ENCODE measurements at places on chromosomes 6 and 20.

DNA sequence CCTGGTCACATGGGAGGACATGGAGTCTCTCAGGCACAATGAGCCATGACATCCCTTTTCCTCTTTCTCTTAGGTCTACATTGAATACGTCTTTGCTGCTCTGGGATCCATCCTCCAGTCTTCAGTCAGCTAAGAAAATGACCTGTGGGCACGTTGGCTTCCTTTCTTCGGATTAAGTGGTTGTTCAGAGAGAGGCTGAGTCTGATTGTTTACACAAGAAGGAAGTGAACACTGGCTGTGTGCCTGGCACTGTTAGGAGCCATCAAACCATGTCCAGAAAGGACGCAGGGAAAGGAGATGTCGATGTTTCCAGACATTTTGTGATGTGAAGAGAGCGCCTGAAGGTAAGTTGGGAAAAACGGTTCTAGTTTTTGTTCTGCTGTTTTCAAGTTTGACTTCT, 309.9 kb upstream of the CDYL start:
- DNase-seq: no peak

DNA sequence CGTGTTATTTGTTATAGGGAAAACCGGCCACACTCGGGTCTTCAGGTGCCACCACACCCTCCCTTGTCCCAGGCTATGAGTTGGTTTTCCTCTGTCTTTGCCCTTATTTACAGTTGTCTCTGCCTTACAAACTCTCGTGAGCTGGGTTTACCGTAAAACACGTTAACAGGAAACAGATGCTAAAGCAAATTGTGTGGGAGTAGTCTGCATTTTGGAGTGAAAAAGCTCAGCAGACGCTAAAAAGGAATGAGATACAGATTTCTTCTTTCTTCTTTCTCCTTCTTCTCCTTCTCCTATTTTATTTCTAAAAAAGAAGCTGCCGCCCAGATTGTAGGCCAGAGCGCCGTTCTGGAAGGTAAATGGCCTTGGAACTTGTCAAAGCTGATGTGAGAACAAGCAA, 51.9 kb downstream of the APCDD1L start:
- DNase-seq: no peak

GRCh38 chr6:71510057-71510713, 221.6 kb downstream of the OGFRL1 start:
- DNase-seq: peak; percentile 59

- DNase-seq: no peak
Measured at GRCh38 chr6:56850626-56851025, 104.3 kb upstream of the BEND6 start.

- DNase-seq: no peak
Measured at GRCh38 chr20:50387996-50388332, 122.2 kb upstream of the PTPN1 start.

DNA sequence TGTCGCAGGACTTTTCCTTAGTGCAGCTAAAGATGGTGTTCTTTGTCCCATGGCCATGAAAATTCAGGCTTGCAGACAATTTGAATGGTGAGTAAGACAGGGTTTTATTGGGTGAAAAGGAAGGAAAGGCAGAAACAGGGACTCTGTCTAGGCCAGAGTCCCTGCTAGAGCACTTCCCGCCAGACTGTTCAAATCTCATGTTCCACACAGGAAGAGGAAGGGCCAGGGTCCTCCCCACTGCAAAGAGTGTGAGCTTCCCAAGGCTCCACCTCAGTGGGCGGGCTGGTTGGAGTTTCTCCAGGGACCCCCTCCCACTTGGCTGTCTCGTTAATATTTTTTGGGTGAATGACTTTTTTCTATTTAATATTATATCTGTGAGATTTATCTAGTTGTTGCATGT, 29.0 kb downstream of the COL19A1 start:
- DNase-seq: no peak

DNA sequence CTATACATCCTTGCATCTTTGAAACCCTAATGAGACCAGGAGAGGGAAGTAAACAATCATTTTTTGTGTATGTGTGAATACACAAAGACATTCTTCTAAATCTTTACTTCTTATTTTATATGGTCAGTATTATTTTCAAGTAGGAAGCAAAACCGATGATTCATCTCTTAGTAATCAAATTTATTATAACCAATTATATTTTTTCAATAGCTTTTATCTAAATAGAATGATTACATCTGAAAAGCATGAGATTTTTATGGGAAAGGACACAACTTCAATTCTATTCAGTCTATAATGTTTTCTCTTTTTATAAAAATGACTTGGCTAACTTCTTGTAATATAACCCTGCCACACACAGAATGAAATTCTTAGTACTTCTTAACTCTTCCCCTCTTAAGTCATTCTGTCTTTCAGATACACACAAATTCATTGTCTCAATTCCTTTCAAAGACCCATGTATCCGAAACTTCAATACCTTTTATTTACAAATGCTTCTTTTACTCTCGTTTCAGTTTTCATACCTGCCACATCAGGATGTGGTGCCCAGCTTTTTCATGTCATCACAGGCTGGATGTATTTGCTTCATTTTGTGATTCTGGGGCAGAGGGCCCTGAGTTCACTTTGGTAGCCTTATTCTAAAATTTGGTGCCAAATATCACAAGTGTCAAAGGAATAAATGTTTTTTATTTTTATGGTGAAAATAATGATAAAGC, 227.0 kb downstream of the PHF3 start:
- DNase-seq: no peak

DNA sequence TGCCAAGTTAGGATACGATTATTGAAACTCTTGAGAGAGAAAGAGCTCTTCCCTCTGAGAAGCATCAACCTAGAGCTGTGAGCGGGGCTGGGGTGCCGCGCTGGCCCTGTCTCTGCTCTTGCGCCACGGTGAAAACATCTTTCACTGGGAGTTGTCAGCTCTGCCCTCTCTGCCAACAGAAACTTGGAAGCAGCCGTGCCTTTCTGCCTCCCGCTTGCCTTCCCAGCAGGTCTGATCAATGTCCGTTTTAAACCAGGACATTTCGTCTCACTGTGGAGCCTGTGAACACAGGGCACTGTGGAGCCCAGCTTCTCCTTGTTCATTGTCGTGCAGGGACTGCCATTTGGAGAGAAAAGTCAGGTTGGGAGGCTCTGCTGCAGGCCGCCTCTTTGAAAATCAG, 249.2 kb upstream of the PMEPA1 start:
- DNase-seq: no peak

- DNase-seq: peak; percentile 95
Measured at GRCh38 chr6:80454197-80454596, 347.7 kb downstream of the BCKDHB start.

DNA sequence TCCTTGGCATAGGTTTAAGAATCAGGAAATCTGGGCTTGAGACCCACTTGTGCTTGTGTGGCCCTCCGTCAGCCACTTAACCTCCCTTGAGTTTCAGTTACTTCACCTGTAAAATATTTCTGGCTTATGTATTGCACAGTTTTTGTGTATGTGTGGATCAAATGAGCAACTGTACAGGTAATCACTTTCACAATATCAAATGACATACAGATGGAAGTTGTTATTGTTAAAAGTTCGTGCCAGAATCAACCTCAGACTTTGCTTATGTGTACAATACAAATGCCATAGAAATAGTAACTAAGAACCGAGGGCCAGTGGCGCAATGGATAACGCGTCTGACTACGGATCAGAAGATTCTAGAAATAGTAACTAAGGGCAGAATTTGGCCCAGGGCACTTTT, 65.6 kb upstream of the KIF13A start:
- DNase-seq: no peak

DNA sequence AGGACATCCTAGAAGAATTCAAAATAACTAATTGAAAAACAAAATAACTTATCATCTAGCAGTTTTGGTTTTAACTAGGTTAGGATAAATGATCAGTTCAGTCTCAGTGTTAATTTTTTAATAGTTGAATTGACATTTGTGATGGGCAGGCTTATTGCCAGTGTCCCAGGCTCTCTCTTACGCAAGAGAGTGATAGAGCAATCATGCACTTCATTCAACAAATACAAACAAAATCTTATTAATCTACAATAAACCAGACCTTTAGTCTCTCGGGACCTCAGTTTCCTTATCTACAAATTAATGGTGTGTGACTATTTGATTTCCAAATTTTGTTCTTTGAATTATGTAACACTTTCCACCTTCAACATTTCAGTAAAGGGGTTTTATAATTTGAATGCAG, 385.9 kb upstream of the JAG1 start:
- no peak for DNase-seq

GRCh38 chr6:26365633-26365995, 616 bp downstream of the BTN3A2 start:
- no peak for DNase-seq

DNA sequence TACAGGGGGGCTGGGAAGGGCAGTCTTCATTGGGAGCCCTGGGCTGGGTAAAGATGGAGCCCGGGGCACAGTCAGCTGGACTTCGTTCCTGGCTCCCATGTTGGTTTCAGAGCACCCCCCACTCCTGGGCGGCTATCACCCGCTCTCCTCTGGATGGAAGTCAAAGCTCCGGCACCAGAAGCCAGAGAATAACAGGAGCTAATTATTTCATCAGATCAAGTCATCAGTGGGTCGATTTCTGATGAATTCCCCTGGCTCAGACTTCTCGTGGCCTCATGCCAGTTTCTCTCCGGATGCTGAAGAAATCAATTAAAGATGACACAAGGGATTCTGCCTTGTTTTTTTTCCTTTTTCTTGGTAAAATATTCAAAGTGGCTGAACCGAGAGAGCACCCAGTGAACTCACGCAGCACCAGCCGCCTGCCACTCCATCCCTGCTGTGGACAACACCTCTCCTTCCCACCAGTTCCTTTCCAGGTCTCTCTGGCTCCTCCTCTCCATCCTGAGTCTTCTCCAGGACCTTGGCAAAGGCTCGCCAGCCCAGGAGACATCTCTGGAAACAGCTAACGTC, 22.5 kb downstream of the SULF2 start:
- peak; percentile 64 for DNase-seq

DNA sequence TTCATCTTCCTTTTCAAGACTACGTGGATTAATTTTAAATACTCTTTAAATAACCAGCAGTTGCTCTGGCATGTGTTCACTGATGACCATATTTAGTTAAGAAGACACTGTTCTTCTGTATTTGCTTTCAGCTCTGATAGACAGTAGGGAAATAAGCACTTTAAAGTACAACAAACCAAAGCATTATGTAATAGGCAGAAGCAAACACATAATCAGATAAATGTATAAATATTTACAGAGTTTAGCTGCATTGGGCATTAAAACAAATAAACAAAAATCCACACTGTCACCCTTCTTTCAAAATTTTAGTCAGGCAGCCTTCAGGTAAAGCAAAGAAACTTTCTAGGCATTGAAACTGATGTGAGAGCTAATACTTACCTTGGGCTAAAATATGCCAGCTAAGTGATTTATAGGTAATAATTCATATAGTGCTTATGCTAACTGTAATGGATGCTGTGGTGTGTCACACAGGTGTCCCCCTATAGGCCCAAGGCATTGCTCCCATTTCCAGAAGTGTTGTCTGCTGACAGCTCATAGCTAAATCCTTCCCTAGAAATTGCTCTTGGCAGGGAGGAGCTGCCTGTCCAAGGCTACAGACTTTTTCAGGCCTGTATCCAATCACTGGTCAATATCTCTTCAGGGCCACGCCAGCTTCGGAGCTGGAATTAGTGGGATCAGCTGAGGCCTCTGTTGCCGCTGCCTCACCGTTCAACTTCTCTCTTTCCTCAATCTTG, 111.5 kb upstream of the CITED2 start:
- no peak for DNase-seq

DNA sequence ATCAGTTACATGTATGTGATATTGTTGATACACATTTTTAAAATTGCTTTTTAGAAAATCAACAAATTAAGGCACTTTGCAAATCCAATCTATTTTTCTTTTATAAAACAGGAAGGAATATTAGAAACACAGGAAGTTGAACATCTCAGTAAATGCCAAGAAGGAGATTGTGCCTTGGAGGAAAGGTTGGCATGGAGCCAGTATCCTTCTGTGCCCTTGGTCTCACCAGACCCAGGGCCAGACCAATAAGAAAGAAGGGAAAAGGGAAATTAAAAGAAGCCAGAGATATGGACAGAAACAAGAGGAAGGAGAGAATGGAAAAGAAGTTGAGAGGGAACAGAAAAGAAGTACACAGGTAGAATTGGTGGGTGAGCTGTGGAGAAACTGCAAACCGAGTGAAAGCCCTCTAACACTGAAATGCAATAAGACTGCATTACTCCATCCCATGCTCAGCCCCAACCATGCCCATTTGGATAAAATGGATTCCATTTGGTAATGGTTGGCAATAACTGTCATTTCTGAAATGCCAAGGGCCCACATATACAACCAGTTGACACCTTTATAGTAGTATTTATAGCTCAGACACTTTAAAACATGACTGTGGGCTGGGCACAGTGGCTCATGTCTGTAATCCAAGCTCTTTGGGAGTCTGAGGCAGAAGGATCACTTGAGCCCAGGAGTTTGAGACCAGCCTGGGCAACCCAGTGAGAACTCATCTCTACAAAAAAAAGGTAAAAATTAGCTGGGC, 133.8 kb downstream of the GMPR start:
- DNase-seq: no peak

DNA sequence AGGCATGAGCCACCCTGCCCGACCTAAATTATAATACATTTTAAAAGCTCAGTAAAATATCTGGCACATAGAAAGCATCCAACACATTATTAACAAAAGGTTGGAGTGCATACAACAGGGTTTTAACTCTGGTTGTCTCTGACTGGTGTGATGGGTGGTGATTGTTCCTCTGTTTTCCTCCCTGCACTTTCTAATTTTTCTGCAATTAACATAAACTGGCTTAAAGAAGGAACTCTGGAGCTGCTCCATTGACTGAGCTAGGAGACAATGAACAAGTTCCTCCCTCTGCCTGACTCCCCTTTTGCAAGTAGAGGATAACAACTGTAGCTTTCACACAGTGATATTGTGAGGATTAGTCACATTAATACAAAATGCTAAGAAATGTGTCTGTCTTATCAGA, 48.5 kb upstream of the SIRPG start:
- DNase-seq: no peak

- no peak for DNase-seq
Measured at GRCh38 chr20:24117383-24117782, 128.8 kb upstream of the GGTLC1 start.

DNA sequence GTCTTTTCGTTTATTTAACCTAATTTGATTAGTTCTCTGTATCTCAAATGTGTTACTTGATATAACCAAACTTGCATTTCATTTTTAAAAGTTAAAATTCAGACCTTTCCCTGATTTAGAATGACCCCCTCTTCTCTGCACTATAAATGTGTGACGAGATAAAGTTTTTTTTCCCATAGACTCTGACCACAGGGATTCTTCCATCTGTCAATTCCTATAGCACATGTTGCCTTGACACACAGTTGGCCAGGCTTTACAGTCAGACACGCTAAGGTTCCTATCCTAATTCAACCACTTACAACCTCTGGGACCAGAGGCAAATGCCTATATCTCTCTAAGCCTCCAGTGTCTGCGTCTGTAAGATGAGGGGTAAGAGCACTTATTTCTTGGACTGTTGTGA, 40.6 kb downstream of the KCNS1 start:
- no peak for DNase-seq

- peak; percentile 79 for DNase-seq
Measured at GRCh38 chr6:139820210-139820609, 445.8 kb upstream of the CITED2 start.

DNA sequence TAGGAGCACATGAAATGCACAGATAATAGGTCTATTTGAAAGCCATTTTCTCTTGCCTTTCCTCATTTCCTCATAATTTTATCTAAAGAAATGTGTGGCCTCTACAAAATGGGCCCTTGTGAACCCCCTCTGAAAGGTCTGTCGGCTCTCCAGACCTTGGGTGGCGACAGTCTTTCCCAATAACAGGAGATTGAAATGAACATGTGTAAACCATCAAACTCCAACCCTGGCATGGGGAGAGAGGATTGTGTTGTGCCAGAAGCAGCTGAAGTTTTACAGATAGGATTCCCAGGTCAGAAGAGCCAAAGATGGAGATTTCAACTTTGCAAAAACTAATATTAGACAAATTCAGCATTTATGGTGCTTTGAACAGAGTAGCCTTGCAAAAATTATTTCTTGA, 277.1 kb upstream of the ECI2 start:
- DNase-seq: no peak

Data from fibroblast of skin of left quadriceps (primary cell).